Osteoblast (primary cell): ENCODE measurements at places on chromosomes 6 and 20.
A peak's percentile ranks its signal among the peaks of the same experiment; 100 is the strongest.

DNA sequence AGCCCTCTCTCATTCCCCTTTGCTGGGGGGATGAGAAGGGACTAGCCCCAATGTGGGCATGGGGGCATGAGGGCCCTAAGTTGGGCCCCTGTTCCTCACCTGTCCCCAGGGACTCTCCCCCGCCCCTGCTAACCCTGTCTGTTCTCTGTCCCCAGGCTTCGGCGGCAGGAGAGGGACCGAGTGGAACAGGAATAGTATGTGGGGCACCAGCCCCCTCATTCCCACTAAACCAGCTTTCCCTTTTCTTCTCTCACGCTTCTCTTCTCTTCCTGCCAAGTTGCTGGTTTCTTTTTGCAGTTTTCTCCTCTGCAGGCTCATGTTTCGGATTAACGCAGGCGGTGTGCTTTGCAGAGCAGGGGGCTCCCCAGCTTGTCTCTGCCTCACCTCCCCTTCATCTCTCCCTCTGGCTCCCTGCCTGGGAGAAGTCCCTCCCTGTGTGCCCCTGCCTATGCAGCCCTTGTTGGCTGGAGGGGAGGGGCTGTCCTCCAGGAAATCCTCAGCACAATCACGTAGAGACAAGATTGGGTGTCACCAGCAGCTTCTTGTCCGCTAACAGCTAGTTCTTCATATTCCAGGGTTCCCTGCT is 7.9 kb downstream of the TMEM63B start:
- DNase-seq: no peak

DNA sequence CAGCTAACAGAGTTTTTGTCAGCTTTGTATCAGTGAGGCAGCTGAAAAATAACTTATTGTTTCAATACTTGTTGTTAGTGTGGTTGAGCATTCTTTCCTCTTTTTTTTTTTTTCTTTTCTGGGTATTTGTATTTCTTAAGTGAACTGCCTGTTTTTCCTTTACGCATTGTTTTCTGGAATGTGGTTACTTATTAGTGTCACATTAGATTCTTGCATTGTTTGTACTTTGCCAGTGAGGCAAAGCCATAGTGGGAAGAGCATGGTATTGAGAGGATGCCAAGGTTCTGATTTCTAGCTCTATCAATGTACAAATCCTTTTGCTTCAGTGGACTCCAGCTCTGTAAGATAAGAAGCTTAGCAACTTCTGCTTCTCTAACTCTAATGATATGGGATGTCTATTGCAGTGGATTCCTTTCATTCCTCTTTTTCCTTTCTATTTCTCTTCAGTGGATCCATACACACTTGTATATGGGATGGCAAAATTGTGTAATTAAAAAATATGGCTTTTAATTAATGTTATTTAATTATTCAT is 3.9 kb downstream of the CDKAL1 start:
- no peak for DNase-seq

GRCh38 chr6:151705993-151706733 is 101.3 kb upstream of the ESR1 start:
- no peak for DNase-seq

GRCh38 chr20:59939052-59939878 is 840 bp downstream of the PPP1R3D start:
- DNase-seq: no peak

DNA sequence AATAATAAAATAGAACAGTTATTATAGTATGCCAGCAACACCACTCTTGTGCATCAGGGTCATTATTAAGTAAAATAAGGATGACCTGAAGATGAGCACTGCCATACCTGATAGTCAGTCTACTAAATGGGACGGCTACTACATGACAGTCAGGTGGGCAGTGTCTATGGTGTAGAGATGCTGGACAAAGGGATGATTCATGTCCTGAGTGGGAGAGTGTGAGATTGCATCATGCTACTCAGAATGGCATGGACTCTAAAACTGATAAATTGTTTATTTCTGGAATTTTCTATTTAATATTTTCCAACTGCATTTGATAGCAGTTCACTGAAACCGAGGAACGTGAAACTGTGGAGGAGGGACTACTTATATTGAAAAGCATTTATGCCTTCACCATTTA is 38.8 kb downstream of the SNX9 start:
- peak; percentile 36 for DNase-seq

- DNase-seq: peak; percentile 91
Measured at GRCh38 chr20:50930976-50931305, 296 bp downstream of the ADNP start.

DNA sequence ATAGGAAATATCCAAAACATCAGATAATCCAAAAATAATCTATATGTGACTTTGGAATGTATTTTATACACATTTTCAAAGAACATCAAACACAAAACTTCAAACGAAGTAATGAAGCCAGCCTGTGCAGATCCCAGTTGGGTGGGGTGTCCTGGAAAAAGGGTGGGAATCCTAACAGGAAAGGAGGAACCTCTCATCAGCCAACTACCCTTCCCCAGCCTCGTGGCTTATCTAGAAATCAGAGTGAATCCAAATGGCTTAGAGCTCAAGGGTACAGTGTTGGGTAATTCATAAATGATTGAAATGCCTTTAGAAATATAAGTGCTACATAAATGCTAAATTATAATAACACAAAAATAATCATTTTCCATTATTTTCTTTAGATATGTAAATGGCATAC is 115.1 kb upstream of the SOX4 start:
- DNase-seq: no peak
